ENCODE measurements at places on chromosomes 7 and 10.
A peak's percentile ranks its signal among the peaks of the same experiment; 100 is the strongest.

- DNase-seq, result no peak
Measured at GRCh38 chr10:416091-416515, 273.4 kb downstream of the DIP2C start.

DNA sequence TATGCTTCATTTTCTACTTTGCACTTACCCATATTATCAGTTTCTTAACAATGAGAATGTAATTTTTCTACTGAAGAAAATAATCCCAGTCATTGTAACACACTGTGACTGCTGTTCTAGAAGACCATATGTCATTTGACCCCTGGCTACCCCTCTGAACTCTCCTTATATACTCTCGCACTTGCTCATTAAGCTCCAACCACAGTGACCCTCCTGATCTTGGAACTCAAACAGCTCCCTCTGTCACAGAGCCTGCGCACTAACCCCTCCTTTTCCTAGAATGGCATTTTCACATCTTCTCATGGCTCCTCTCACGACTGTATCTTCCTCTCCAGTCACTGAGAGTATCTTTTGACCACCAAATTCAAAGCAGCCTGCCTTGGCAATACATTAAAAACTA is 169.7 kb downstream of the CACNA2D1 start:
- no peak for DNase-seq

DNA sequence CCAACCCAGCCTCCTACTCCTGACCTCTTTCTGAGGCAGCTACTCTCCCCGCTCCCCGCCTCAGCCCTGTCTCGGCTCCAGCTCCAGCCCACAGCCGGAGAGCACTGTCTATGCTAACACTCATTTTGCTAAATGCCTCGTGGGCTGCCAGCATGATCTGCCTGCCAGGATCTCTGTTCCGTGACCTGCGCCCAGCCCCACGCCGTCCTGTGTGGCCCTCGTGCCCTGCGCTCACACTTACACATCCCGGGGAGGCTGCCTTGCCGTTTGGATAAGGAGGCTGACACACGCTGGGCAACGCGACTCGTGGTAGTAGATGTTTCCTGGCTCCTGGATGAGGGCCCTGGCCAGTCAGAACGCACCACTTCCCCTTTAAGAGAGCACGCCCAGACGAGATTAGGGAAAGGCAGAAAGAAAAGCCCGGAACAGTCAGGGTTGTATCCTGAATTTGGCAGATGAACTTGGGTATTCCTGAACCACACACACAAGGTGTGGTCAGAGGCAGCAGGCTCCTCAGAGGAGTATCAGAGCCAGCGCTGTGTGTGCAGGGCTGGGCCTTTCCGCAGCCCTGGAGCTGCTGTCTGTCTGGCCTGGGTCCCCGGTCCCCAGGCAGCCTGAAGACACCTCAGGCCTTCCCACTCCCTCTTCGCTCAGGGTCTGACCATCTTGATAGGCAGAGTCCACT is 97.7 kb upstream of the EFCAB10 start:
- DNase-seq, result no peak

DNA sequence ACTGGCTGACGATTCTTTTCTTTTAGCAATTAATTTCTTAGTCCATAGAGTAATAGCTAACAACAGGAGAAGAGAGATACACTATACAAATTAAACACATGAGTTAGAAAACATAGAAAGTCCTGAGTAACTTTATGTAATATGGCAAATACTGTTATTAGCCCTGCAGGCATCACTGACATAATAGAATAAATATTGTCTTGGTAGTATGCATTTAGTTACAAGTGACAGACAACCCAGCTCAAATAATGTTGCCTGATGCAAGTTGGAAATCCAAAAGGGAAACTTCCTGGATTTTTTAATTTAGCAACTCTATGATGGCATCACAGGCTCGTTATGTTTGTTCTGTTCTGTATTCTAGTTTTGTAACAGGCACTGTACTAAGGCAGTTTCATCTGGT is 95.1 kb downstream of the DKK1 start:
- DNase-seq, result no peak

GRCh38 chr7:31017032-31017675 is 35.0 kb upstream of the ADCYAP1R1 start:
- no peak for DNase-seq

DNA sequence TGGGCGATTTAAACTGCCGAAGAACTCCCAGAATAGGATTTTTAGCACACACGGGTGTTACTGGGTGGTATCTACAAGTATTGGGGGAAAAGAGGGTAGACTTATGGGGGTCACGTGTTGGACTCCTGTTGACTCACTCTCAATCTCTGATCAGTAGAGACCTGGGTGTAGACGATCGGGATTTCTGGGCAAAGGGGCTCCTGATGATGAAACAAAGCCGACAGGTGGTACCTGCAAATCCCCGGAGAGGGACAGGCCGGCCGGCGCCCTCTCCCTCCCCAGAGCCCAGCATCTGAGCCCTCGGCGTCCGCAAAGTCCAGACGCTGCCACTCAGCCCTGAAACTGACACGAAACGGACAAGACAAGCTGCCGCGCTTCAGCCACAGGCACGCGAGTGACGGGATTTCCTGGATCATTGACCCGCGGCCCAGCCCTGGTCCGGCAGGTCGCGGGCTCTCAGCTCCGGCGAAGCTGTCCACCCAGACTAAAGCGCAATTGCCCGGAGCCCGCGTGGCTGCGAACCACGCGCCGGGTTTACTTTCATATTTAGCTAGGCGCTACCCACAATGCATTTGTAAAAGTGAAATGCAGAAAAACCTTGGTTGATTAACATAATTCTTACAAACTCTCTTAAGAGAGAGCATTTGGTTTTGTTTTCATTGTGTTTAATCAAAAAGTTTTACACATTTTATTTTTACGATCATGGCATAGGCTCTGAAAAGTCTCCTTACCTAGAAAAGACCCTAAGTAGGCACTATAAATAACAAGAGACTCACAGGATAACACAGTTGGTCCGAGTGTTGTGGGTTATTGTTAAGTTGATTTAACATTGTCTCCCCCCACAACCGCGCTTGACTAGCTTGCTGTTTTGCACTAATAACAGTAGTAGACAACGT is 56.9 kb upstream of the EZH2 start:
- DNase-seq, result peak; percentile 28

DNA sequence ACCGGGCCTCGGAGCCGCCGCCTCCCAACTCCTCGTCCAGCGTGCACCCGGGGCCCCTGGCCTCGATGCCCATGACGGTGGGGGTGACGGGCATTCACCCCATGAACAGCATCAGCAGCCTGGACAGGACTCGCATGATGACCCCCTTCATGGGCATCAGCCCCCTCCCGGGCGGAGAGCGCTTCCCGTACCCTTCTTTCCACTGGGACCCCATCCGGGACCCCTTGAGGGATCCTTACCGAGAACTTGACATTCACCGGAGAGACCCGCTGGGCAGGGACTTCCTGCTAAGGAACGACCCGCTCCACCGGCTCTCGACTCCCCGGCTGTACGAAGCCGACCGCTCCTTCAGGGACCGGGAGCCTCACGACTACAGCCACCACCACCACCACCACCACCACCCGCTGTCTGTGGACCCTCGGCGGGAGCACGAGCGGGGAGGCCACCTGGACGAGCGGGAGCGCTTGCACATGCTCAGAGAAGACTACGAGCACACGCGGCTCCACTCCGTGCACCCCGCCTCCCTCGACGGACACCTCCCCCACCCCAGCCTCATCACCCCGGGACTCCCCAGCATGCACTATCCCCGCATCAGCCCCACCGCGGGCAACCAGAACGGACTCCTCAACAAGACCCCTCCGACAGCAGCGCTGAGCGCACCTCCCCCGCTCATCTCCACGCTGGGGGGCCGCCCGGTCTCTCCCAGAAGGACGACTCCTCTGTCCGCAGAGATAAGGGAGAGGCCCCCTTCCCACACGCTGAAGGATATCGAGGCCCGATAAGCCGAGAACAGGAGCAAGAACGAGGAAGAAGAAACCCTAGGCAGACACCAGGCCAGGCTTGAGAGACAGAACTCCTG is 341.5 kb upstream of the GALNT17 start:
- DNase-seq, result no peak

- DNase-seq, result no peak
Measured at GRCh38 chr10:11886851-11887250, 63.7 kb downstream of the PROSER2 start.

DNA sequence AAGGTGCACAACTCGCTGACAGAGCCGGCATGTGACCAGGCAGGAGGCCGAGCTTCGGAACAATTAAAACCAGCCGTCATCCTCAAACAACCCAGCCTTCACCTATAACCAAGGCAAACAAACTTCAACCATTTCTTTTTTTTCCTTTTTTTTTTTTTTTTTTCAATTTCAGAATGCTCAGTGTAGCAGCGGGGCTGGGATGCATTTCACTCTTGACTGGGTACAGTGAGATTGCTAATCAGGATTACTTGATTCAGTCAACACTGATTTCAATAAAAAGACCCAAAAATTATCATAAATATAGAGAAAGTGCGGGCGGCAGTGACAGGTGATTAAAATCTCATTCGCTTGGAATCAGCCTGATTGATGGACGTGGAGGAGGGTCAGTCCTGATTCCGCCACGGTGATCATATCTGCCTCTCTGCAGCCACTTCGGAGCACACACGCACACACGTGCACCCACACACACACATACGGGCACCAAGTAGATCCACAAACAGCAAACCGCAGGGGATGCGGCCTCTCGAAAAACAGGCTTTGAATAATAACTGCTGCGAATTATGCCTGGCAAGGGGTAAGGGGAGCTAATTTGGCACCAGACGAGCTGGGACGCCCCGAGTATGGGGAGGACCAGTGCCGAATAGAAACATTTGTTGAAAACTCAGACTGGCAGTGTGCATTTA is 31.2 kb downstream of the EBF3 start:
- no peak for DNase-seq

- no peak for DNase-seq
Measured at GRCh38 chr10:36597756-36598320, 527.6 kb upstream of the ANKRD30A start.

- DNase-seq, result no peak
Measured at GRCh38 chr7:100865938-100866728, 1.1 kb upstream of the TRIP6 start.

- DNase-seq, result no peak
Measured at GRCh38 chr7:81408728-81409127, 361.1 kb downstream of the HGF start.

DNA sequence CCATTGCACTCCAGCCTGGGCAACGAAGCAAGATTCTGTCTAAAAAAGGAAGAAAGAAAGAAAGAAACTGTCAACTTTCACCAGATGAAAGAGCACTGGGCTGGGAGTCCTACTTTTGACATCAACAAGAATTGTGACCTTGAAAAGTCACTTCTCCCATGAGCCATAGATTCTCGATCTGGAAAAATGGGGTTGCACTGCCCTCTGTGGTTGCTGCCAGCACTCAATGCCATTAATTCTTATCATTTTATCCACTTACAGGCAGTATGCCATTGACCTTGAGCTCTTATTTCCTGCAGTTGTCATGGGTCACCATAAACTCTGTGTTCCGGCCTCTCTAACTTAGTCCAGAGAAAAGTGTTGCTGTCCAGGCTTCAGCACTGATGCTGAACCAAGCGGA is 137.2 kb downstream of the NOC3L start:
- DNase-seq, result no peak

- DNase-seq, result no peak
Measured at GRCh38 chr10:45373003-45373575, 927 bp upstream of the ALOX5 start.

DNA sequence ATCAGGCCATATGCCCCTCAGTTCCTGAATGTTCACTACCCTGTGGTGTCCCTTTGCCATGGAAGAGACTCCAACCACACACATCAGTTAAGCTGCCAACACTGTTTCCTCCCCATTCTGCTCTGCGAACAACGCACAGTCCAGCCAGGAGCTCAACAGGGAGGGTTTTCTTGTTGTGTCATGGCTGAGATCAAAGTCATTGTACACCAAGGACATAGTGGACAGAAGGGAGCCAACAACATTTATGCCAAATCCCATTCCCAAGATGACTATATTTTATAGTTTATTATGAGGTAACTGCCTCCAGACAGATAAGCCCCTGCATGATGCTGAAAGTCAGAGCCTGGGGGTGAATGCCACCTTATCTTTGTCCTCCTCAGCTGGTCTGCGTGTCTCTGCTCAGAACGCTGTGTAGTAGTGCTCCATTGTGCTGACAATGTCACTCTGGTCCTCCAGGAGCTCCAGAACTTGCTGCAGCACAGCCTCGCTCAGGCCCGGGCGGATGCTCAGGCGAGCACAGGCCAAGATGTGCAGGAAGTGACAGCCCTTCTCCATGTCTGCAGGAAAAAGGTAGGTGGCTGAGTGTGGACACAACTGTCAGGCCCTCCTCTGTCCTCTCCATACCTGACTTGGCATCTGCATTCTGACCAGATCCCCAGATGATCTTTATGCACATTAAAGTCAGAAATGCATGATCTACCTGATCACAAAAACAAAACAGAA is 27.1 kb upstream of the SH3PXD2A start:
- DNase-seq, result no peak

DNA sequence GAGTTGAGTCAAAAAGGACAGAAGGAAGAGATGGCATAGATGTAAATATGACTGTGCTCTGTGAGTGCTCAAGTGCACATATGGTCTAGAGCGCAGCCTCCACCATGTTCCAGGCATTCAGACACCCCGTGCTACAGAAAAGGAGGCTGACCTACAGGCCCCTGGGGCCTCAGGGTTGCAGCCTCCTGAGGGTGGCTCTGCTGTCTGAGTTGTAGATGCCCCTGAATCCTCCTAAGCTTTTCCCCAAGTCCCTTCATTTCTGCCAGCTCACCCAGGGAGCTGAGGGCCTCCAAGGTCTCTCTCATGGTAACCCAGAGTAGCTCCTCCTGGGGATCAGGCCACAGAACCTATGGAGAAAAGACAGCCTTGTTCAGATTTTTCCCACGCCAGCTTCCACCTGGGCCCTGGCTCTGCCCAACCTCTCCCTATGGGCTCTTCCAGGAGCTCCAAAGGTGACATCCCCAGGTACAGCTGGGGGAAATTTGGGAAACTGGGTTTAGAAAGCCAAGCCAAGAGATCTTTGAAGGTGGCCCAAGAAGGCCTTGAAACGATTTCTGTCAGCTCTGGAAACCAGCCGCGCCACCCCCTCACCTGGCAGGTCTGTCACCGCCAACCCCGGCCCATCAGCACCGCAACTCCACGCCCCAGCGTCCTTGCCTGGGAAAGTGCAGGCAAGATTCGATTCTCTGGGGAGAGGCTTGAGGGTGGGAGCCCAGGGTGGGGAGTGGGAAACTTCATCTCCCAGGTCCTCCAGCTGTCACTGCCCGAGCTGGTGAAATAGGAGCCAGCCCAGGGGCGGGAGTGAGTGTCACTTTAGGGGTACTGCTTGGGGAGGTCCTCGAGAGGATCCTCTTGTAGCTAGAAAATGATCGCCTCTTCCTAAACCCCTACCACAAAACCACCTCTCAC is 2.4 kb downstream of the ZNF467 start:
- DNase-seq, result no peak

DNA sequence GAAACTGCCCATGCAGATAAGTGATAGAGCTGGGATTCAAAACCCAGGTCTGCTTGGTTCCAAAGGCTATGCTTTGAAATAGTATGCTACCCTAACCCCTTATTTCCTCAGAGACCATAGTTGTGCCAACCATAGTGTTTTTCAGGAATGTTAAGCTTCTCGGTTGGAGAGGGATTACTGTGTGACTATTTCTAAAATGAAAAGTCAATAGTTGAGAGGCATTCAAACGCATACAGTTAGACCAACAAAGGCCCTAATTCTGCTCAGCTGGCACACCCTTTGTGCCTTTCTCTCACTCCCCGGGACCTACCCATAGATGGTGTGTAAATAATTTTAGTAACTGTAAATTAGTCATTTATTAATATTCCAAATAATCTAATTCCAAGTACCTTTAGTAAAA is 64.6 kb upstream of the RNF148 start:
- no peak for DNase-seq

Data from T1000 (cell line).